ENCODE measurements at places on chromosomes 2 and 18.

- DNase-seq: no peak
These were observed 38.3 kb upstream of the ANKRD44 start for GRCh38 chr2:197348721-197349360.

DNA sequence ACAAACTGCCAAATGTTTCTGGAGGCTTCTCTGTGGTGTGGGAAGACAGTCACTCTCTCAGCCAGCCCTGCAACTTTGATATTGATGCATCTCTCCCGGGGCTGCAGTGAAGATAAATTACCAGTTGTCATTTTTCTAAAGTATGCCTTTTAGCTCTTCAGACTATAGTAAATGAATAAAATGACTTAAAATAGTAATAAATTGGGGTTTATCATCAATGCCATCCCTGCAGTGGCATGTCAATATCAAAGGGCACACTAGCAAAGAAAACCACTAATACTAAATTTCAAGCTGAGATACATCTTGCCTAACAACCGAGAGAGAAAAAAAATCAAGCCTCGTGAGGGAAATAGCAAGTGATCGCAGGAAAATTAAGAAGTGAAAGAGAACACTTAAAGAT is 749.5 kb upstream of the SLC39A10 start:
- DNase-seq: no peak

DNA sequence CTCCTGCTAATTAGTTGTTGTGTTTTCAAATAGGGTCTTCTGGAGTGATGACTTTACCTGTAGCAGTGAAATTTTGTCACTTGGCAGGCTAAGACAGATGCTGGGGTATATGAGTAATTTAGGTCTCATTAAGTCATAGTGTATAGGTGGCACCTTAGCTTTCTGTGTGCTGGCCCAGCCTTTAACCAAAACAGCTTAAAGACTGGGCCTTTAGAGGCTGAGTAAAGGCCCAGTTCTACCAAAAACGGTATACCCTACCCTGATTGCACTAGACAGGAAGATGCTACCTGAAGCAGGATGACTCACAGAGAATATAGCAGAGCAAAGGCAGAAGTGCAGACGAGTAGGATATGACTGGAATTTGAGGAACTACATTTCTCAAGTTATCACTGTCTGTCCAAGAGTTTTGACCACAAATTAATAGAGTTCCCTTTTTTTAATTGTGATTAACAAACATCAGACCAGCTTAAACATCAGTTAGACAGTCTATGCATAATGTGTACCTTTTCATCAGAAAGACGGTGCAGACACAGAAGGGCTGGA is 337.9 kb upstream of the SALL3 start:
- DNase-seq: no peak

GRCh38 chr2:152523091-152523490 is 188.1 kb downstream of the FMNL2 start:
- no peak for DNase-seq

- DNase-seq: no peak
These were observed 79.3 kb downstream of the PLA2R1 start for GRCh38 chr2:159982842-159983785.

DNA sequence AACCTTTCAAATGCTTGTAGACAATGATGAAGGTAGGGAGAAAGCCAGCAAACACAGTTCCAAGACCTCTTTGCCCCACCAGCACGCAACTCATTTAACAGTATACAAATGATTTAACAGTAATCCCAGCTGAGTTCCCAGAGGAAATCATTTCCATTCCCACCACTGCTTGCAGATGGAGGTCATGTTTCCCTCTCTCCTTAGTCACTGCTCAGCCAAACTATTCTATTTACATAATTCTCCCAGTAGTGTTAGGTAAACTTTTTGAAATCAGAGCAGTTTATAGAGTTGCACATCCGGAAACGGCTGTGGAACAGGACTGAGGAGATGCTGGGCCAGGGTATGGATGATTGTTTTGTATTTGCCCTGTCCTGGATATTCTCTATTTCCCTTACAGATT is 328.5 kb downstream of the FIGN start:
- no peak for DNase-seq

DNA sequence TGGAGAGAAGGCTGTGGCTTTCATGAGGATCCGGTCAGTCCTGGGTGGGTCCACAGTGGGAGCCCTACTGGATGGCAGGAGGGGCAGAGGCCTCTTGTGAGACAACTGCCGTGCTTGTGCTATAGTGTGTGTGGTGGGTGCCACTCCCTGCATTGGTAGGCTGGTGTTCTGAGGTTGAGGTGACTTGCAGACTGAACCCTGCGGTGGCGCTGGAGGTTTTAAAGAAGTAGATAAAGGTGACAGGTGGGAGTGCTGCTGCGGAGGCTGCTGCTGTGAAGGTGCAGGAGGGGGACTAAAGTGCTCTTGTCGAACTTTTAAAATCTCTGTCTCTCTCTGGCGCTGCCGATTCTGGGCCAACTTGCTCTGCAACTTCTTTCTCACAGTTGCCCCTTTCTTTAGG is 29.7 kb downstream of the INO80D start:
- DNase-seq: no peak

DNA sequence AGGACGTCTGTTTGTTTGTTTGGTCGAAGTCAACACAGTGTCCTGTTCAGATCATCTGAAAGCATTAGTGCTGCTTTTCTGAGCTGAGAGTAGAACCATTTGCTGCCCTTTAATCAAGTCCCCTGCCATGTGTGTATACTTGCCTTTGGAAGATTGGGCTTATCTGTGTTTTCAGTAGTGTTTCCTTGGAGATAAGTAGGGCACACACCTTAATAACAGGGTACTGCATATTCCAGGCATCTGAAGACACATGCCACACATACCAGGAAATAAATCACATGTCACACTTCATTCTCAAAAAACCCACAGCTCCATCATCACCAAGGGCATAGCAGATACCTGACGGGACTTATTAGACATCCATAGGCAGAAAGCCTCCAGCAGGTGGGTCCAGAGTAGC is 157.4 kb downstream of the SOX11 start:
- DNase-seq: no peak

DNA sequence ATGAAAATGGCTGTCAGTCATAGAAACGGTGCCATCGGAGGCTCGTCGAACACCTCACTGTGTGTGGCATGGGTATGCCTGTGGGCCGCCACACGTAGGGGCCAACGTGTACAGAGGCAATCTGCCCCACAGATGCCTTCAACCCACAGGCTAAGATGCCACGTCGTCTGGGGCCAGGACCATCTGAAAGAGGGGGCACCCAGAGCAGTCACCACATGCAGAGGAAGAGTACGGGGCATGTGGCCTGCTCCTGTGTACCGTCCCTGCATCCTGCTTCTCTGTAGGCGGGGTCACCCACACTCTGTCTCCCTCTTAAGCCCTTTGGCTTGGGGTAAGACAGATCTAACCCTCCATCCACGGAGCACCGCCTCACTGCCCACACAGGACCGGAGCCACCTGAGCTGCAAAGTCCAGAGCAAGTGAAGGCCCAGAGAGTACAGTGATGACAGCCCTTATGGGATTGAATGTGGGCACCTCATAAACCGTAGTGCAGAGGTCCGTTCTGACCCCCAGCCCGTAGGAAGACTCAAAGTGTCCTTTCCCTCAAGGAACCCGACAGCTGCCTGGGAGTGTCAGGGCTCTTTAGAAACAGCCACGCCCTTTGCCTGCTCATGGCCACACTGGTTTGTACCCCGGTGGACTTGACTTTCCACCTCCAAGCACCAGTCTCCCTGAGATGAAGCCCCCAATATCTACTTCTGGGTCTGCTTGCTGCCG is 66.2 kb downstream of the TWIST2 start:
- no peak for DNase-seq

DNA sequence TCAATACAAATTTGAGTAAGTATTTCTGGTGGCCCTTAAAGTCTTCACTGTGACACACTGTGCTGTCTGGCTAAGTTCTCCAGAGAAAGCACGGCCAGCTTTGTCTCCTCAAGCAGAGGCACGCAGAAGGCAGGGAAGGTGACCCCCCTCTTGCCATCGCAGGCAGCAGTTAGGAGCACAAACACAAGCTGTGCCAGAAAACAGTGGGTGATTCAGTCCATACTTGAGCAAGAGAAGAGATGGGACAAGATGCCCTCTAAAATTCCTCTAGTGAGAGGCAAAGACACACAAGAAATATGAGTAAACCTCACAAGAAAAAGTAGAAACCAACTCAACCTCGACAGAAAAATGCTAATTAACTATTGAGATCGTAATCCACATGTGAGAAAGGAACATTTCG is 9.8 kb downstream of the MCEE start:
- DNase-seq: no peak

DNA sequence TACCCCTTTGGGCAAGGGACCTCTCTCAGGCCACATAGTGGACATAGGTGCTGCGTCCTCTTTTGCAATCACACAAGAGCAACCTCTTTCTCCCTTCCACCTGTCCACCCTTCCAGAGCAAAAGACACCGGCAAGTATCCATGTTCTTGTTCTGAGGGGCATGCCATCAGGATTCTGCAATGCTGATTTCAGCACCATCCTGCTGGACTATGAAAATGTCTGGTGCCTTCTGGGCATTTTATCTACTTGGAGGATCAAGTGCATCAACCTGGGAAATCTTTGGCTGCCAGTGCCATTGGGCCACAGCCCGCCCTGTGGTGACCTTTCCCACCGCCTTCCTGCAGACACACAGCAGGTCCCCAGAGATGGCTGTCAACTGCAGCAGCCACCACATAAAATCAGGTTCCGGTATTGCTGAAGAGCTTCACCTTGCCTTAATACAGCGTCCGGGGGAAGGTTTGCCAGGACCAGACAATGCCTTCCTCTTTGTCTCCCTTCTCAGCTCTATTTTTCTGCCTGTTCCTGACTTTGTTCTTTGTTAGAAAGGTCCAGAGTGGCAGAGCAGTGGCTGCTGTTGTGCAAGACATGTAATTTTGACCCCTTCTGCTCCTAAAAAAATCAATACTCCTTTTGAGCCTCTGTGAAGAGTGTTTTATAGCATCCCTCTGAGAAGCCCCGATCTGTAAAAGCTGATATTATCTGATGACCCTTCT is 18.5 kb upstream of the BOD1L2 start:
- DNase-seq: no peak

GRCh38 chr2:191321861-191322662 is 76.9 kb downstream of the MYO1B start:
- DNase-seq: peak; percentile 9

- no peak for DNase-seq
These were observed 703.3 kb upstream of the PKDCC start for GRCh38 chr2:41344529-41344928.

DNA sequence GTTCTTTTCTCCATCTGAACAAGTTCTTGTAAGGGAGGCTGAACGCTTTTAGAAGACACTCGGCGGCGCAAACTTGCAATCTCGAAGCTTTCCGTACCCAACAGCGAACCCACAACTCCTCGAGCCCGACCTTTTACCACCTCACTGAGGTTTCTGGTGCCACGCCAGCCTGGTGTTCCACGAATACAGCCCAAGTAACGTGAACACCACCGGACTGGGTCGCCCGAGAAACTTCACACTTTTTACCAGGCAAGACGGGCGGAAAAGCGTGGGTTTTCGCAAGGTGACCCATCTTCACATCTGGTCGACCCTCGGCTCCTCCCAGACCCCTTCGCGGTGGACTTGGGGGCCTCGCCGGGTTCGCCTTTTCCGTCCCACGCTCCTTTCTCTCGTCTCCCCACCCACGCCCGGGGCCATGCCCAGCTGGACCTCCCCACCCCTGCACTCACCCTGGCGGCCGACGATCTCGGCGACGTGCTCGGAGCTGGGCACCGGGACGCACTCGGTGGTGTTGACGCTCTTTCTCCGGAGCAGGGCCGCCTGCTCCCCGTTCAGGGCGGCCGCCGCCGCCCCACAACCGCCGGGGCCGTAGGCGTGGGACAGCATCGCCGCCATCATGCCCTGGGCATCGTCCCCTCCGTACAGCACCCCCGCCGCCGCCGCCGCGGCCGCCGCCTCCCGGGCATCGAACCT is 1.2 kb downstream of the MEX3C start:
- DNase-seq: peak; percentile 32

DNA sequence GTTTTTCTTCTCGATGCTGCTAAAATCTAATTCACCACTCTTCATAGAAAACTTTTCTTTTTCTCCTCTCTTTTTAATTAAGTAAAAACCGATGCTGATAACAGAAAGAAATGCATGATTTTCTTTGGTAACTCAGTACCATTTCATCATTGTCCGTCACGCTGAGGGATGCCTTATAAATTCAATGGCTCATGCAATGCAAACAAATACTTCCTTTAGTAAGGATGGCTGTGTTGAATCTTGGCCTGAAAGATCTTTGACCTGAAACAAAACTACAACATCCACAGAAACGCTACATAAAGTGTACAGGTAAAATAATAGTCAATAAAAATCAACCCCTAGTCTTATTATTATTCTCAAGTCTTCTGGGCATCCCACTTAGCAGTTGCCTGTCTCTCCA is 261.4 kb downstream of the SLC8A1 start:
- no peak for DNase-seq

DNA sequence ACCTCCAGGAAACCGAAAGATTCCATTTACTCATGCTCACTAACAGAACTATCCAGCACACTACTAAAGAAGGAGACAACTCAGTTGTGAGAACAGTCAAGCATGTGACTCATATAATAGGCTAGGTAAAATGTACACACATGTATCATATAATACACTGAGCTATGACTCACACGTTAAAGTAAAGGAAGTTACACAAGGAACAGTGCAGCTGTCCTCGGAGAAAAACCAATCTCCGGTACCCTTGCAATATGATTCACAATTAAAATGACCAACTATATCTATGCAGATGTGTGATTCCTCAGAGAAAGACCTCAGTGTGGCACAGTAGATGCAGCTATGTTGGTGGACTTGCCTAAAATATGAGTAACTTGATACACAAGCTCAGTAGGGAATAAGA is 76.5 kb downstream of the STRN start:
- DNase-seq: no peak

DNA sequence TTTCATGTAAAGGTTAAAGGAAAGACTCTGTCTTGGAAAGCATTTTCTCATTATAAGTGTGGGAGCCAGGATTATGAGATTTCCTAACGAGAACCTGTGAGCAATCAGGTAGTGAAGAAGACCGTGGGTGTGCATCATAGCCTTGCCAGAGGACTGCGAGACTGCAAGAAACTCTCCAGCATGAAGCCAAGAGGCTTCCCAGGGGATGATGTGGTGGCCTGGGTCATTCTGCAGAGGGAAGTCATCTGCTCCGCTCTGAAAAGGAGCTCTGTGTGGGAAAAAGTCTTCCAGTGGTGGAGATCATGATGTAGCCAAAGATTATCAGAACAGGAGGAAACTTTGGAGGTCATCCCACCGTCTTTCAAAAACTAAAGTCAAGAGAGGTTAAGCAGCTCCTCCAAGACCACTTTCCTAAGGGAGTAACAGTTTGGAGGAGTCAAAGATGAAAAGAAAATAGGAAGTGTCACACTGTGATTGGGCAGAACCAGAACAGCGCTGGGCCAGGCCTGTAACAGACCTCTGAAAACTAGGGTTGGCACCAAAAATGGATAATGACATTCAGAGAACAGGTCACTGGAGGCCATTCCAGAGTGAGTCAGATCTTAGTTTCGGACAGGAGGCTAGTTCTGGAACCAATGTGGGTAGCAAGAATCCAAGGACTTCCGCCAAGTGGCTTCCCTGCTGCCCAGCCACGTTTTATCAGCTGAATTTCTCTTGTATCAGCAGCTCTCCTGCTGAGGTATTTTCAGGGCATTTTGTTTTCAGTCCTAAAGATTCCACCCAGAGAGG is 113.0 kb downstream of the LRATD1 start:
- no peak for DNase-seq

GRCh38 chr2:20698916-20699613 is 32.1 kb downstream of the GDF7 start:
- no peak for DNase-seq

Data from hematopoietic multipotent progenitor cell treated with erythropoietin and hydrocortisone succinate and interleukin-3 and kit ligand, for 8 days (in vitro differentiated cells).